Stimulated activated CD4-positive, alpha-beta T cell treated with anti-CD3 and anti-CD28 coated beads, Interleukin-1b, Interleukin-23, amount 100 ng/mL, for 4 hours (primary cell): ENCODE measurements at places on chromosomes 1 and 21.

DNA sequence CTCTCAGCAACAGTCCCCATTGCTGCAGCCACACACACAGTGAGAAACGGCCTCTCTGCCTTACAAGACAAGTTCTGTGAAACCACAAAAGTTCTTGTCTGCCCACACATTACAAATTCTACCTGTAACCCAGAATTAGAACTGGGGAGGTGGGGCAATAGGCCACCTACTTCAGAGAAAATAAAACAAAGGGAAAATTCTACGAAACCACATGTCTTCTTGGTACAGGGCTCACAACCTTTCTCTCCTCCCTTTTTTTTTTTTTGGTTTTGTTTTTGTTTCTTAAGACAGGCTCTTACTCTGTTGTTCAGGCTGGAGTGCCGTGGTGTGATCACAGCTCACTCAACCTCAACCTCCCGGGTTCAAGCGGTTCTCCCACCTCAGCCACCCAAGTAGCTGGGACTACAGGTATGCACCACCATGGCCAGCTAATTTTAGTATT is 30.2 kb downstream of the LPAR3 start:
- DNase-seq: no peak

- no peak for DNase-seq
Observed at GRCh38 chr1:65083263-65083896, 64.6 kb upstream of the AK4 start.

DNA sequence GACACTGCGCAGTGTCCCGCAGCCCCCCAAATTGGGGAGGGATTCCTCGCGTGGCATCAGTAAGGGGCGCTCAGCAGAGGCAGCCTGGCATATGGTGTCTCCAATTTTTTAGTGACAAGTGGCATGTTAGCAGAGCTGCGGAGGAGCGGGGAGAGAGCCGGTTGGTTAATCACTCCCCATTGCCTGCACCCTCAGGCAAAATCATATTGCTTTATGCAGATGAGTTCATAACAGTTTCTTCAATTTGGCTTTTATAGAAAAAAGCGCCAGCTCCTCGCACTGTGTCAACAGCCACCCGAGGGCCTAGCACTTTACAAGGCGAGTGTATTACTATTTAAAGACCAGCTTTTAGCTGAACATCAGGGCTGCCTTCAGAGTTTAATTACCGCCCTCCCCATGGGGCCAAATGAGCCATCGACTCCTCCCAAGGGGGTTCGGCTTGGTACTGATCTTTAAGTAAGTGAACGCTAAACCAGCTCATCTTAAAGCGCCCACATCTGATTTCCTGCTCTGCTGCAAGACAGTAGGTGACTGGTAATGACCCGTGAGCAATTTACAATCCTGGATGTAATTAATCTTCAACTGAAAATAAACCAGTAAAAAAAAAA is 298.9 kb downstream of the DSCAM start:
- no peak for DNase-seq

DNA sequence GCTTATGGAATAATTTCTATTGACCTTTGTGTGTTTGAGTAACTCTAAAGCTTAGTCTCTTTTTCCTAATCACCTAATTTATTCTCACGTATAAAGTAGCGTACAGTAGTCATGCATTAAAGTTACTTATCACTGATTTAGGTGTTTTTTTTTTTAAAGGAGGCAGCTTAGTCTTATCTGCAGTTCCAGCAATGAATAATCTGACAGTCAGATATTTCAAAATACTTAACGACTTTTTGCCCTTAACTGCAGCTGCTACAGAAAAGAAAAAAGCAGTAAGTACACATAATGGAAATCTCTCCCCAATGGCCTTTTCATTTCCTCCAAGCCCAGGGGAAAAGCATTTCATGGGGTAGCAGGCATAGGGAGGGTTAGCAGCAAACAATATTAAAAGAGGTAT is 54.6 kb downstream of the SLC35F3 start:
- no peak for DNase-seq

GRCh38 chr1:37373413-37373812 is 101.0 kb upstream of the ZC3H12A start:
- no peak for DNase-seq

GRCh38 chr1:228938537-228938901 is 203.2 kb downstream of the RHOU start:
- DNase-seq: no peak

GRCh38 chr1:175399795-175400194 is 207.2 kb upstream of the KIAA0040 start:
- DNase-seq: no peak

- DNase-seq: no peak
Observed at GRCh38 chr1:34906756-34907155, 22.7 kb downstream of the DLGAP3 start.

GRCh38 chr1:169107603-169108208 is 1.2 kb downstream of the ATP1B1 start:
- no peak for DNase-seq

GRCh38 chr1:219323426-219323825 is 149.7 kb downstream of the LYPLAL1 start:
- DNase-seq: no peak

- DNase-seq: no peak
Observed at GRCh38 chr1:38191461-38191860, 144.9 kb upstream of the POU3F1 start.

DNA sequence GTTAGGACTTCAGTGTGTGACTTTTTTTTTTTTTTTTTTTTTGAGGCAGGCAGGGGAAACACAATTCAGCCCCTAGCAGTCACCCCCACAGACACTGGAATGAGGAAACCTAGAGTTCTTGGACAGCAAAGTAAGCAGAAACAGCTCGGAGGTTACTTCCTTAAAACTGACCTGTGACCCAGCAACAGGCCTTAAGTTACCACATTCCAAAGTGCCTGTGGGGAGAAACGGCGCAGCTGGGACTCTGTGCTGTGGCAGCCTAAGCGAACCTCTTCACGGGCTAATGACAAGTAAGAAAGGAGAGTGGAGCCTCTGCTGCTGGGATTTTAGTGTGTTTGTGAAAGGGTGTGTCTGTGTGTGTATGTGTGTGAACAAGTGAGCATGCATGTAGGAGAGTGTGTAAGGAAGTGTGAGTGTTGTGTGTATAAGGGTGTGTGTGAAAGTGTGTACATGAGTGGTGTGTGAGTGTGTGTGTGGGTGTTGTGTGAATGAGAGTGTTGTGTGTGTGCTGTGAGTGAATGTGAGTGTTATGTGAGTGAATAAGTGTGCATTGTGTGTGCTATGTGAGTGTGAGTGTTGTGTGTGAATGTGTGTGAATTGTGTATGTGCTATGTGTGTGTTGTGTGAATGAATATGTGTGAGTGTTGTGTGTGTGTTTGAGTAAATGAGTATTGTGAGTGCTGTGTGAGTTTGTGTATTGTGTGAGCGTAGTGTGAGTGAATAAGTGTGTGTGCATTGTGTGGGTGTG is 180.8 kb downstream of the BRINP2 start:
- DNase-seq: no peak

DNA sequence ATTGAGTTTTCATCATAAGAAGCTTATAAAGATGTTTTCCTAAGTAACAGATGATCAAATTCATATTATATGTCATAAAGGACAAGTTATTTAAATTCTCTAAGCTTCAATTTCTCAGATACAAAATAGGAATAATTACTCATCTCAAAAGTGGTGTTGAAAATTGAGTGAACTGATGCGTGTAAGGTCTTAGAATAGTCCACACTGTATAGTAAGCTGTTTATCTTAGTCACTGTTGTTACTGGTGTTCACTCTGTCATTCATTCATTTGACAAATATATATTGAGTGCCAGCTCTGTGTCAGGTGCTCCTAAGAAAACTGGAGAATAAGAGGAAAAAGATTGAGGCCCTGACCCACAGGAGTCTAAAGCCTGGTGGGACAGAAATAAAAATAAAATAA is 186.3 kb upstream of the BRINP3 start:
- no peak for DNase-seq

DNA sequence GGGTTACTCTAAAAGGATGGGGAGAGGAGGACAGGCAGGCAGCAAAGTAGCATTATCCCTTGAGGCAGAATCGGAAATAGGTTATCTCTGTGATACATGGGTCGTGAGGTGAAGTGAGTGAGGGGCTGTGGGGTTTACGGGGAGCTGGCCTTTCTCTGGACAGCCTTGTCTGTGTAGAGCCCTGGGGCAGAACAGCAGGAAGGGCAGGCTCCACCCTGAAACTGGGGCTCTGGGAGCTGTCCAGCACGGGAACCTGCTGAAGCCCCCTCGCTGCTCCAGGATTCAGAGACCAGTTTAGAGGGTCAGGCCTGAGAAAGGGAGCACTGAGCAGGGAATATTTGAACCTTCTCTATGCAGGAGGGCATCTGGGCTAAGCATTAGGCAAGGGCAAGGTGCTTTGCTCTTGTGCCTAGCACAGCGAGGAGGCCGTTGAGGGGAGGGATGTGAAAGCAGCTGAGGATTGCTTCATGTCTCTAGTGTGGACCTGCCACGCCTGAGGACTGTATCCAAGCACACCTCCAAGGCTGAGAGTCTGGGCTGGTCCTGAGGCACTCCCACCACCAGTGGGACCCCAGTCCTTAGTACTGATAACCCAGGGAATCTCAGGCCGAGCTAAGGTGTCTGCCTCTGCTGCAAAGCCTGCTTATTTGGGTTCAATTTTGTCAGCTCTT is 55.8 kb downstream of the NAV1 start:
- no peak for DNase-seq

GRCh38 chr1:29331729-29332128 is 95.4 kb downstream of the PTPRU start:
- DNase-seq: no peak

- DNase-seq: no peak
Observed at GRCh38 chr1:167054946-167055630, 35.1 kb downstream of the GPA33 start.

GRCh38 chr1:200242110-200243041 is 167.5 kb downstream of the ZNF281 start:
- no peak for DNase-seq

DNA sequence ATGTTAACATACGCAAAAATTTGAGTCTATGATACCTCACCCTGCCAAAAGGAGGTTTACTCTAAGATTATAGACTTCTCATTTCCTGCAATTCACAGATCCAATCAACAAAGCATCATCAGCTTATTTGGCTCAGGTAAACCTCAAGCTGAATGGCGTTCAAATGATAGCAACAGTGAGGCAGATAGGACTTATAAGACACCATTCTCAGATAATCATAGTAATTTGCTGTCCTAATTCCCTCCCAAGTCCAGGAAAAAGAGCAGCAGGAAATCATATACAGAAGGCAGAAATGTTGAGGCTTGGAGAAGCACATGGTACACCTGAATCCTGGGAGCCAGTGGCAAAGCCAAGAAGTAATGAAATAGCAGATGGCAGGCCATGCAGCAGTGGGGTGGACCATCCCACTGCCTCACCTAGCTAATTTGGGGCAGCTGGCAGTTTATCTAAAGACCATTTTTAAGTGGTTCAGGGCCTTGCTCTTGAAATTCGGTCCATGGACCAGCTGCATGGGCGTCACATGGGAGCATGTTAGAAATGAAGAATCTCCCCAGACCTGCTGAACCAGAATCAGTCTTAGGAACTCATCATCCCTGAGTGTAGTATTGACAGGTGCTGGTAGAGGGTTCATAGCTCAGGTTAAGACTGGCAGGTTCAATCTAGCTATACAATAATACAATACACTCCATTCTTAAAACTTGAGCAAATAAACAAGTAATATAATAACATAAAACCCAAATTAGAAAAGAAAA is 57.7 kb downstream of the ASTN1 start:
- DNase-seq: no peak

- no peak for DNase-seq
Observed at GRCh38 chr1:113684153-113684541, 75.1 kb downstream of the PHTF1 start.

- DNase-seq: no peak
Observed at GRCh38 chr1:193412748-193413147, 226.3 kb upstream of the B3GALT2 start.

DNA sequence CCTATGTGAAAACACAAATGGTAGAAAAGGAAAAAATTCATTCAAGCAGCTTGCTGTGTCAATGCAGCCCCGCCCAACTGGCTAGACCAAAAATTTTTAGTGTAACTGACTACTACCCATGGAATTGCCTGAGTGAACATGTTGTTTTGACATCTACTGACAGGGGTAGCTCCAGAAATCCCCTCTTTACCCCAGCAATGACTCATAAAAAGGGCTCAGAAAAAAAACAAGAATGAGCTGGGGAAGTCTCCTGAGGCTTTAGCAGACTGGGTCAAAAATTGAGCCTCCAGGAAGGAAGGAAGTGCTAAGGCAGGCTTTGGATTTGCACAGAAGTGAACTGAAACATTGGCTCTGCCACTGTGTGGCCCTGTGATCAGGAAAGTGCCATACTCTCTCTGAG is 24.4 kb upstream of the FGGY start:
- no peak for DNase-seq

GRCh38 chr1:44260792-44261170 is 47.5 kb downstream of the DMAP1 start:
- no peak for DNase-seq

GRCh38 chr1:234645964-234646363 is 36.0 kb upstream of the IRF2BP2 start:
- no peak for DNase-seq

DNA sequence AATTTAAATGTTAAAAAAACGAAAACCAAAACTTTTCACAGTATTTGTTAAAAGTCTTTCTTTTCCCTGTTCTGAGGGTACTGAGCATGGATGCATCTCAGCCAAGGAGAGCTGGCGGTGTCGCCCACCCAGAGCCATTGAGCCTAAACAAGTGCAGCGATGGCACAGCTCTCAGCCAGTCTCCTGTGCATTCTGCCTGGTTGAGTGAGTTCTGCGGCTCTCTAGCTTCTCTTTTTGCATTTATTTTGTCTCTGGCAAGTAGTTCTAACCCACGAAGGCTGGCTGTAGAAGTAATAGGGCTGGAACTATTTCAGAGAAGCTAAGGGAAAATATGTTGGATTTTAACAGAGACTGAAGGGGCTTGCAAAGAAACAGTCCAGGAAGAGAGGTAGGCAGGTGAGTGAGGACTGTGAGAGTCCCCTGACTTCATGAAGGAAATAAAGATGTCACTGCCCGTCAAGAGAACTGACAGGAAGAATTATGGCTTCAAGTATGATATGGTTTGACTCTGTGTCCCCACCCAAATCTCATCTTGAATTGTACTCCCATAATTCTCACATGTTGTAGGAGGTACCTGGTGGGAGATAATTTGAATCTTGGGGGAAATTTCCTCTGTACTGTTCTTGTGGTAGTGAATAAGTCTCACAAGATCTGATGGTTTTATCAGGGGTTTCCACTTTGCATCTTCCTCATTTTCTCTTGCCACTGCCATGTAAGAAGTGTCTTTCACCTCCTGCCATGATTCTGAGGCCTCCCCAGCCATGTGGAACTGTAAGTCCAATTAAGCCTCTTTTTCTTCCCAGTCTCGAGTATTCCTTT is 35.7 kb upstream of the LIN9 start:
- no peak for DNase-seq

DNA sequence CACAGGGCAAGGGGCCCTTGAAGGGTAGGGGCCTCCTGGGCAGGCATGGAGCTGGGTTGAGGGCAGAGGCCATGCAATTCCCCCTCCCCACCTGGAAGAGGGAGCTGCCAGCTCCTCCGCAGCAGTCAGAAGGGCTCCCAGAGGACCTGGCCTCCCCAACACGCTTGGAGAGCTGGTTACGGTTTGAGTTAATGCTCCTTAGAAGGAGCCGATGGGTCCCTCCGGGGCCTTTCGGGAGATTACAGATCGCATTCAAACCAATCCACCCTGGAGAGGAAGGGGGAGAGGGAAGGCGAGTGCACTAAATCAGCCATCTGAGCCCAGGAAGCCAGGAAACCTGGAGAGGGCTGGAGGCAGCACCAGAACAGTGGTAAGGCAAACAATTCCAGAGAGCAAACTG is 106.3 kb upstream of the CSF3R start:
- no peak for DNase-seq
